ENCODE measurements at places on chromosomes 16 and 17.

GRCh38 chr17:62804822-62805221, 3.3 kb downstream of the MARCHF10 start:
- no peak for DNase-seq

DNA sequence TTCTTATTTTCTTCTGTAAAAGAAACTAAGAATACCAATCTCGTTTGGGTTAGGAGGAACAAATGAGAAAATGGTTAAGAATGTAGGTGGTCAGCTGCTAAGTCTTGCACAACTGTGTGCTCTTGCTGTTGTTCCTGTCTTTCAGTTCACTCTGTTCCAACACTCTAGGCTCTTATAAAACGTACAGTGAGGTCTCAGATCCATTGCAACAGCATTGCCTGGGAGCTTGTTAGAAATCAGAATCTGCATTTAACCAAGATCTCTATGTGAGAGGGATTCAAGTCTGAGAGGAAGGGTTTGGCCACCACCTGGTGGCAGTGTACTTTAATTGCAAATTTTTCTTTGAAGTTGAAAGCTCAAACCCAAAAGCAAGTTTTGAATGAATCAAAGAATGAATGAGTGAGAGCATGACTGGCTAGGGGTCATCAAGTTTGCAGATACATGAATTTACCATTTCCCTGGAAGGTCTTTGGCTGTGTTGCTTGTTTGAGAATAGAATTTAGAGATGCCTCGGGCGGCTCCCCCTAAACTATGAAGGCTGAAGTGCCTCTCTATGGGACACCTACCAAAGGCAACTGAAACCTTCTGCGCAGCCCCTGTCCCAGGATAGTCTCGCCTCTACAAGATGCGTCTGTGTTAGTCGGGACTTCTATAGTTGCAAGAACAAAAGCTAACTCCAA, 2.5 kb downstream of the ALOX15B start:
- peak; percentile 49 for DNase-seq

DNA sequence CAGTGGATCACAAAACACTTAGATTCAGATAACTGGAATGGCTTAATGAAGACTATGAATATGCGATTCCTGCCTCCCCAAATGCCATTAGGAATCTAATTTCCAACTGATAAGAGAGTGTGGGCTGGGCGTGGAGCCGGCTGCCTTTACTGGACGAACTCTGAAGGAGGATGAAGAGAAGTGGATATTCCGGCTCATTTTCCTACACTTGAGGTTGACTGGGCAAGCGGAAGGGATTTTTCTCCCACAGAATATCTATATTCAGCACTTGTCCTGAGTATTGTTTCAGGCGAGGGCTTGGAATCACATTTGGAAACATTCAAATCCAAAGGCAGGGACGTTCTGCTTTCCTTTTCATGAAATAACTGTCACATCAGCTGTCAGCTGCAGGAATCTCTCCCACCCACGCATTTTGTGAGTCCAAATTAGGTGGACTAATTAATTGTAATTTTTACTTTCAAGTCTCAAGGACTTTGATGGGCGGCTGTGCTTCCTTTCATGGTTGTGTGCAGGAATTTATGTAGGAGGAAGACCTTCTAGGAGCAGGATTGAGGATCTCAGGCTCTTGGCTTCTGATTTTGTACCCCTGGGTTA, 138.5 kb downstream of the PITPNC1 start:
- DNase-seq: no peak

DNA sequence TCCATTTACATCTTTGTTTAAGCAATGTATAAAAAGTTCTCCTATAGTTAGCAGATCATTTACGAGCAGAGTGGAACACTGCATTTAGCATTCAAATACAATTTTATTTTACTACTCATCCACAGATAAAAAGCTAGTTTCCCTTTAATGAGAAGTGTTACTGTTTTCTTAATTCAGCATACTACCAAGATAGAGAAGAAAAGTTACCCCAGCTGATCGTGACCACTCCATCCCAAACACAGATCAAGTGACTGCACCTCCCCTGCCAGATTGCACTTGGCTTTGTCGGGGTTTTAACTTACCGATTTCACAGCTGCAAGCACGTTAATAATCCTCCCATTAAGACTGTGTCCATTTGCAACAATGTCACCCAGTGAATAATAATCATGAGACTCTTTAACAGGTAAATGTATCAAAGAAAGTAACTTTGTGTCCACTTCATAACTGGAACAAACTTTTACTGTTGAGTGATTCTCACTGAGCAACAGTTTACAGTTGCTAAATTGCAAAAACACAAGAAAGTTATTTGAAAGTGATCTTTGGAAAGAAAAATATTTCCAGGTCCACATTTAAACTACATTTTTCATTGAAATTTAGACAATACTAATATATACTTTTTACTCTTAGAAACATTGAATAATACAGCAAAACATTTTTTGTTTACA, 14.4 kb downstream of the MEIOB start:
- DNase-seq: no peak

DNA sequence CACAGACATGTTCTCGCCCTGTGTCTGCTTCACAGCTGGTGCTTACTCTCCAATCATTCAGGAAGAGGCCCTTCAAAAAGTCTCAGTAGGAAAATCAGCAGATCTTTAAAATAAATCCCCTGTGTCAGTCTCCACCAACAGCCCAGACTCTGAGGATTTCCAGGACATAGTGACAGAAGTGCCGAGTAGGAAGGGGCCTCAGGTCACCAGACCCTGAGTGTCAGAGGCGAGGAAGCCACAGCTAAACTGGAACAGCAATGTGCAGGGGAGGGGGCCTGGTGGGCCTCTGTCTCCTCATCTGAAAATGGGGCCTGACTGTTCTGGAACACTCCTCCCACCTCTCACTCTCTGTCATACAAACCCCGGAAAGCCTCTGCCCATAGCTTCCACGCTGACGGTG, 6.3 kb downstream of the CACNG4 start:
- DNase-seq: no peak

DNA sequence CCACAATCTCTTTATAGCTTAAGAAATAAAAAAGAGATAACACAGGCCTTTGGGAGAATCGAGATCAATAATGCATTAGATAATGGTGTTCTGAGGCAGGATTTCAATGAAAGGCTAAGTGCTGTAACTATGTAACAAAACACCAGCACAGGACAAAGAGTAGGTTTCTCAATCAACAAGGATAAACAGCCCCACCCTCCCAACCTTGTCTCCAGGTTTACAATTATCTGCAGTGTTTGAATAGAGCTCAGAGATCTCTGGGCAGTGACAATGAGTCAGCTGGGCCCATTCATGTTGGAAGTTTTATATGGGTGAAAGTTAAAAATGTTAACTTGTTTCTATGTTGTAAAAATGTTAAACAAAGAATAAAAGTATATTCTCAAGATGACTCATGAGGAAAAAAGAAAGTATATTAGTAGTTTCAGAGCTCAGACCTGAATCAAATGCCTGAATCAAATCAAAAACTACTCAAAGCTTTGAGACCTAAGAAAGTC, 17.0 kb upstream of the KRT20 start:
- no peak for DNase-seq
